ENCODE measurements at places on chromosomes 5 and 9.
A peak's percentile ranks its signal among the peaks of the same experiment; 100 is the strongest.

DNA sequence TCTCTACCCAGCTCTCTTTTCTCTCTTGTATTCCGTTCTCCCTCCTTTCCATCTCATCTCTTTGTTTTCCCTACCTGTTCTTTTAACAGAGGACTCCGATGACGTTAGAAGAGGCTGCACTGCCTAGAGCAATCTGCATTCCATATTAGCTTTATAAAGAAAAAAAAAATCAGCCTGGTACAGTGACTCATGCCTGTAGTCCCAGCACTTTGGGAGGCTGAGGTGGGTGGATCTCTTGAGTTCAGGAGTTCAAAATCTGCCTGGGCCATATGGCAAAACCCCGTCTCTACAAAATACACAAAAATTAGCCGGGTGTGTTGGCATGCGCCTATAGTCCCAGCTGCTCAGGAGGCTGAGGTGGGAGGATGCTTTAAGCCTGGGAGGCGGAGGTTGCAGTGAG lies 49.0 kb downstream of the DAPK1 start:
- DNase-seq: no peak

GRCh38 chr5:1107167-1108022 lies 4.5 kb downstream of the SLC12A7 start:
- no peak for DNase-seq

GRCh38 chr9:84755380-84755779 lies 85.9 kb downstream of the NTRK2 start:
- no peak for DNase-seq

GRCh38 chr9:93010704-93011103 lies 47.8 kb upstream of the SUSD3 start:
- peak; percentile 32 for DNase-seq

- peak; percentile 72 for DNase-seq
Observed at GRCh38 chr5:125411744-125412560, 665.5 kb upstream of the ZNF608 start.

- peak; percentile 16 for DNase-seq
Observed at GRCh38 chr5:94432499-94432898, 185.9 kb downstream of the KIAA0825 start.

DNA sequence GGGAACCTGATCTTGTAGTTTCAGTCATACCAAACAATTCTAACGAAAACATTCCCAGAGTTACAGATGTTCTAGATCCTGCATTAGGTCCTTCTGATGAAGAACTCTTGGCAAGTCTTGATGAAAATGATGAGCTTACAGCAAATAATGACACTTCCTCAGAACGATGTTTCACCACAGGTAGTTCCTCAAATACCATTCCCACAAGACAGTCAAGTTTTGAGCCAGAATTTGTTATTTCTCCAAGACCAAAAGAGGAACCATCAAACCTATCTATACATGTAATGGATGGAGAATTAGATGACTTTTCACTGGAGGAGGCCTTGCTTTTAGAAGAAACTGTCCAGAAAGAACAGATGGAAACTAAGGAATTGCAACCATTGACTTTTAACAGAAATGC lies 21.0 kb downstream of the RMI1 start:
- DNase-seq: peak; percentile 14

DNA sequence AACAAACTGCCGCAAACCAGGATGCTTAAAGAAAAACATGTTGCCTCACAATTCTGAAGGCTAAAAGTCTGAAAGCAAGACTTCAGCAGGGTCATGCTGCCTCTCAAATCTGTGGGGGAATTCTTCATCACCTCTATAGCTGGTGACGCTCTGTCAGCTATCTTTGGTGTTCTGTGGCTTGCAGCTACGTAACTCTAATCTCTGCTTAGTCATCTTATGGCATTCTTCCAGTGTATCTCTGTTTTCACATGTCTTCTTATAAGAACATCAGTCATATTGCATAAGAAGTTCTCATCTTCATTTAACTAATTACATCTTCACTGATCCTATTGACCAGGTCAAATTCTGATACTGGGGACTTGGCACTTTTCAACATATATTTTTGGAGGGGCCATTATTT lies 243.0 kb downstream of the CDH10 start:
- DNase-seq: peak; percentile 8

DNA sequence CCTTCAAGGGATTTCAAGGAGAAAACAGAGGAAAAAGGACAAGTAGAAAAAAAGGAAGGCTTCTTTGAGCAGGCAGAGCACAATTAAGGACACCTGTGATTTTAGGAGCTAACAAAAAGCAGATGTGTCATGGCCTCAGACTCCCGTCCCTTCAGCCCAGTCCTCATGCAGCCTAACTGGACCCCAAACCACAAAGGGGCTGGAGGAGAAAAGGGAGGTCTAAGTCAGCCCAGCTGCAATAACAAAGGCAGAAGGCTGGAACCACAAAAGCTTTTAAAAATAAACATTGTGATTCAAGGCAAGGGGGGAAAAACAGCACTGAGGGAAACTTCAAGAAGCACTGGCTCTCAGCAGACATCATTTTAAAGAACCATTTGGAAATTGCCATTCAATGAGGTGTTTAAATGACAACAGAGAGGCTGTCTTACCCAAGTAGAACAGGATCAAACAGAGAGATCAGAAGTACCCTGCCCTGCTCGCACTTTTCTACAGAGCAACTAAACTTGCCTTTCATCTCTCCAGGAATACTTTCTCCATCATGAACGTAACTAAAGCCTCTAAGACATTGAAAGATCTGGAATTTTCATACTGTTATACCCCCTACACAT lies 89.3 kb downstream of the SEMA5A start:
- peak; percentile 94 for DNase-seq
